ENCODE measurements at places on chromosomes 5 and 9.

GRCh38 chr5:111453295-111453694 is 59.0 kb downstream of the STARD4 start:
- no peak for DNase-seq

DNA sequence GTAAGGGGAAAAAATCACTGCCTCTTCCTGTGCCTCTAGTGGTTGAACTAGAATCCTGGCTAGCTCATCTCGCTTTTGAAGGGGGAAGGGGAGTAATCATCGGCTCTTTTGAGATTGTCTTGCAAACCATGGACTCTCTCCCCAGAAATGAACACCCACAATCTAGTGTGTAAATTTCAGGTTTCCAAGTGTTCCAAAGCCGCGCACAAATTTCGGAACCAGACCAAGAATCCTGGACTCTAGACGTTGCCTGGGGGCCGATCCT is 4.9 kb upstream of the FOXE1 start:
- DNase-seq: no peak

GRCh38 chr5:137741718-137742117 is 5.8 kb upstream of the KLHL3 start:
- no peak for DNase-seq

DNA sequence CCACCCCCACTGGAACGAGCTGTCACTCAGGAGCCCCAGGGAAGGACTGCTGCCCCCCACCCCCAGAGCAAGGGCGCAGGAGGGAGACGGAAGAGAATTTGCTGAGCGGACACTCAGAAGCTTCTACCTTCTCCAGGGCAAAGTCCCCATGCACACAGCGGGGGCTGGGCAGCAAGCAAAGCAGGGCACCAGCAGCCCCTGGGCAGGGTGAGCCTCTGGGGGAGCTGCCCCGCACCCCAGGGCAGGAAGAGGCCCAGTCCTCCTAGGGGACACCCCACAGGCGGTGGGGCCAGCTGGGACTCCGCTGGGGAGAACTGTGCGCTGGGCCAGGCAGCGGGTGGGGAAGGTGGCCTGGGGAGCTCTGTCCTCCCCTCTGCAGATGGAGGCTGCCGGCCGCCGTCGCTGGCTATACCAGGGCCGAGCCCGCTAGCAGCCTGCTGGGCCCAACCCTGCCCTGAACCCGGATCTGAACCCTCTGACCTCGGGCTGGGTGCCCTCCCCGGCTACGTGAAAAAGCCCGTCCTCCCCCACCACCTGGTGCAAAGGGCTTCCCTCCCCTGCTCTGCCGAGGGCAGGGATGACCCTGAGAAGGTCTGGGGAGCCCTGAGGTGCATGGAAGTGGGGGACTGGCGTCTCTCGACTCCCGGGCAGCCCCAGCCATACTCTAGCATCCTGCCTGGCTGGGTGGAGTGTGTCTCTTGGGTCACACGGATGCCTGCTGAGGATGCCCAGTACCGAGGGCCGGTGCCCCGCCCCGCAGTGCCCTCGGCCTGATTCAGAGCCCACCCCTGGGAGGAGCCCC is 597 bp upstream of the SLC34A3 start:
- DNase-seq: no peak

DNA sequence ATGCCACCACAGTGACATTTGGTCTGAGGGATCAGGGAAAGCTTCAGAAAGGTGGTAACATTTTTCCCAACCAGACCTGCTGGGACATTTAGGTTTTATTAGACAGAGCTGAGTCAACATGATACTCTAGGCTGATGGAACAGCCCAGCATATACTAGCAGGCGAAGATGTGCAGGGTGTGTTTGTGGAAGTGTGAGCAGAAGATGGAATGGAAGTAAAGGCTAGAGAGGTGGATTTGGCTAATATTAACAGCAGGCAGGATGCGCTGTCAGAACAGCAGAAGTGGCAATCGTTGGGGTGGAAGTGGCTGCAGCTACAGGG is 340.6 kb downstream of the ASTN2 start:
- no peak for DNase-seq

- DNase-seq: no peak
Measured at GRCh38 chr9:105656131-105656921, 5.9 kb upstream of the TAL2 start.

- no peak for DNase-seq
Measured at GRCh38 chr5:42606464-42606869, 150.2 kb upstream of the CCDC152 start.

GRCh38 chr5:16057277-16057676 is 122.3 kb downstream of the MARCHF11 start:
- no peak for DNase-seq

DNA sequence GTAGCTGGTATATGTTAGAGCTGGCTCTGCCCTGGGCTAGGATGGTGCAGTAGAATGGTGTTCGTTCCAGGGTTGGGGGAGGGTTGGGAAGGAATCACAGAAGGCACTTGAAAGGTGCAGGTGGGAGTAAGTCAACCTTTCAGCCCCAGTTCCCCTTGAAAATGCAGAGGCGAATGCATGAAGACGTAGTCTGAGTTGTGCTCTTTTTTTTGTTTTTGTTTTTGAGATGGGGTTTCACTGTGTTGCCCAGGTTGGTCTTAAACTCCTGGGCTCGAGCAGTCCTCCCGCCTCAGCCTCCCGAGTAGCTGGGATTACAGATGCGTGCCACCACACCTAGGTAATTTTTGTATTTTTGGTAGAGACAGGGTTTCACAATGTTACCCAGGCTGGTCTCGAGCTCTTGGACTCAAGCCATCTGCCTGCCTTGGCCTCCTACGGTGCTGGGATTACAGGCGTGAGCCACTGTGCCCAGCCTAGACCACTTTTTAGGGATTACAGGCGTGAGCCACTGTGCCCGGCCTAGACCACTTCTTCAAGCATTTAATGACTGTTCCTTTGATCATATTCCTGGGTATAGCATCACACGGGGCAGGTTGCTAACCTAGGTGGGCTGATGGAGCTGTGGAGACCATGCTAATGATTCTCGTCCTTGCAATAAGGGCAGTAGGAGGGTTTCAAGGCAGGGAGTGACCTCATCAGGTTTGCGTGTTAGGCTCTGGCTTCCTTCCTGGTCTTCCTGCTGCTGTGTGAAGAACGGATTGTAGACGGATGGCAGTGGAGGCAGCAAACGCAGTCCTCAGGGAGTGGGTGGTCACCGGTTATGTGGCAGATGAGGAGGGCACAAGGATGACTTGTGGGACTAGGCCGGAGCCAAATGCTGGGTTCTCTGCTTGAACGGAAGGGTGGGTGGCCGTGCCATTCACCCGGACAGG is 13.7 kb downstream of the EHMT1 start:
- no peak for DNase-seq

GRCh38 chr5:73964352-73964865 is 338.4 kb downstream of the ARHGEF28 start:
- no peak for DNase-seq

Data from activated T-cell treated with anti-CD3 and anti-CD28 coated beads for 48 hours (primary cell).